ENCODE measurements at places on chromosomes 3 and 15.

- no peak for DNase-seq
Observed at GRCh38 chr3:78143000-78143399, 1103.1 kb downstream of the ROBO2 start.

DNA sequence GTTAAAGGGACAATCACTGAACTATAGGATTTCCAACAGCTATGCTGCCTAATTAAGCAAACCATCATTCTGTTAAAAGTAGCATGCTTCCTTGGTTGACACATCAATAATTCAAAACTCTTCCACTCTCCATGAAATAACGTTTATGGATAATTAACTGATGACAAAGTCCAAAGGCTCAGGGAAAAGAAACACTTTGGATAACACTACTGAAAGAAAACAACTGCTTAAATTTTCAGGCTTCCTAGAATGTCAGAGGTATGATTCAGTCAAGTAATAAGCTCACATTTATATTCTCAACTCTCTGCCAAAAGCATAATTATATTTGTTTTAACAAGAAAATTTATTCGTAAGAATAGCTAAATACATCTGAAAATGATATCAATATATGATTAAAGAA, 49.6 kb downstream of the WDR72 start:
- DNase-seq, result no peak

DNA sequence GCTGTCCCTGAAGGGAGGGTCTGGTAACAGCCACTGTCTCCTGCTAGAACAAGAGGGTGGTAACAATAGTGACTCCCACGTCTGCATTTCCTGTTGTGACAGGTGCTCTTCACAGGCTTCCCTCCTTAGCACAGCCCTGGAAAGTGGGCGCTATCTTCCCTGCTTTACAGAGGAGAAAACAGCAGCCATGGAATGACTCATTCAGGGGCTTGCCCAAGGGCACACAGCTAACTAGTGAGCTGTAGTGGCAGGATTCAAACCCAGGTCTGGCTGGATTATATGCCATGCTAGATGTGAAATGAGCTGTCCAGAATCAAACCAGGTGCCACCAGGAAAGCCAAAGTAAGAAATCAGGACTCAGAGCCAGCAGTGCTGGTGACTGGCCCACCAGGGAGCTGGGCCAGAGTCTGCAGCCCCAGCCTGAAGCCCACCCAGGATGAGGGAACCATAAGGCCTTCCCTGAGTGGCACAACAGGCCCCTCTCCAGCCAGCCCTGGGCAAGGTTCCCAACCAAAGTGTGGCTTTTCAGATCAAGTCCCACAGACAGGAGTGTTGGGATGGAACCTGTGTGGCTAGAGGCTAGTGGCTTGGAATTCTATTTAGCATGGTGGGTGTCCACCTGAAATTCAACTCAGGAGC, 102.4 kb downstream of the ETFA start:
- DNase-seq, result no peak

DNA sequence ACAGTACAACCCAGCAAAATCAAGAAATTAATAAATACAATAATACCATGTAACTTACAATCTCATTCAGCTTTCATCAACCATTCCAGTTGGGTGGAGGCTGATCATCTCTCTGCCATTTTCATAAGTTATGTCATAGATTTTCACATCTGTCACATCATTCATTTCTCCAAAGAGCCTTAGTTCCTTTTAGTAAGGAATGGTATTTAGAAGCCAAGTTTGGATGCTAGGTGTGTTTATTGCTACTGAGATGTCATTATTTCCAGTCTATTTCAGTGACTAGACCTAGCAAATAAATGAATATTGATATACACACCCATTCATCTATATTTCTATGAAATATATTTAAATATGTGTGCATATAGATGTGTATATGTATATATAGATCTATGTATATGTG, 2.7 kb upstream of the UBL7 start:
- DNase-seq, result no peak

- no peak for DNase-seq
Observed at GRCh38 chr3:110180733-110181132, 843.4 kb upstream of the DPPA4 start.

DNA sequence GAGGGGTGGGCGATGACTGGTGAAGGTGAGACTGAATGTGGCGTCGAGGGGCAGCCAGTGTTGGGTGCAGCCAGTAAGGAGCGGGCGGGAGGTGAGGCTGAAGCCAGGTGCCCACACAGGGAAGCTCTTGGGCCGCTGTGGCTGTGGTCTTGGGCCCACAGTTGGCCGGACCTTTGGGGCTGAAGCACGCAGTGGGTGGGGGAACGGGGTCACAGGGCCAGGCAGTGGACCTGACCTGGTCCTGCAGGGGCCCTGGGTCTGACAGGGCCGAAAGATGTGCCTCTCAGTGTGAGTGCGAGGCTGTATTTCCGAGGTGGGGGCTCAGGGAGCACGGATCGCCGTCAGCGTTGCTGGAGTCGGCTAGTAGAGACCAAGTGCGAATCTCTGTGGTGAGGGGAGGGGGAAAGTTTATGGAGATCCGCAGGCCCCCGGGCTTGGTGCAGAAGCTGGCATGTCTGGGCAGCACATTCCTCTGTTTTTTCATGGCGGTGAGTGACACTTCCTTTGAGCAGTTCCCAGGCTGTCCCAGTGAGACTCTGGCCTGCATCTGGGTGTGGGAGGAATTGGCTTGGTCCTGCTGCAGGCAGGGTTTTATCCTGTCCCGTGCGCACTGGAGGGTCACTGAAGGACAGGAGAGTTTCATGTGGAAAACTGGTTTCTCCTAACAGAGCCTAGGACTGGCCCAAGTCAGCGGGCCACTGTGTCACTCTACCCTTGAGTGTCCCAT, 100.8 kb downstream of the TMEM266 start:
- no peak for DNase-seq

- DNase-seq, result no peak
Observed at GRCh38 chr3:145739926-145740325, 421.1 kb downstream of the PLOD2 start.

Measured in NCI-H1092 treated with DMSO at 0.1 percent for 48 hours (cell line).